ENCODE measurements at places on chromosomes 16 and 17.

- no peak for DNase-seq
Measured at GRCh38 chr17:20033415-20033814, 24.3 kb downstream of the SPECC1 start.

- no peak for DNase-seq
Measured at GRCh38 chr17:29140631-29141513, 39.3 kb downstream of the MYO18A start.

- DNase-seq, result no peak
Measured at GRCh38 chr17:31435581-31435980, 44.1 kb downstream of the RAB11FIP4 start.

GRCh38 chr17:33049781-33050414 is 58.3 kb downstream of the SPACA3 start:
- peak; percentile 77 for DNase-seq

DNA sequence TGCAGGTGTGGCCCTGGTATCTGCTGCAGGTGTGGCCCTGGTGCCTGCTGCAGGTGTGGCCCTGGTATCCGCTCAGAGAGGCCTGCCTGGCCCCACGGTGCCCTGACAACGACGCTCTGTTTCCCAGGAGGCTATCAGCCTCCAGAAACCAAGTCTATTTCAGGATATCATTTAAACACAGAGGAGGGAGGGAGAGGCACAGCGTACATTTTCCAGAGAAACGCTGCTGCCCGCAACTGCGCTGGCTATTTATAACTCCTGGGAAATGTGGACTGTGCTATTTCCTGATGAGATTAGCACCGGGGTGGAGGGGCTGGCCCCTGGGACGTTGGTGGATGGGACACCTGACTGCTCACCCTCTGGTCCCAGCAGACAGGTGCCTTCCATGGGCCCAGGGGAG is 22.5 kb downstream of the TIMM22 start:
- DNase-seq, result no peak

GRCh38 chr17:73422121-73422520 is 110.3 kb upstream of the CDC42EP4 start:
- DNase-seq, result no peak

GRCh38 chr16:77888871-77889270 is 100.5 kb downstream of the VAT1L start:
- DNase-seq, result no peak

DNA sequence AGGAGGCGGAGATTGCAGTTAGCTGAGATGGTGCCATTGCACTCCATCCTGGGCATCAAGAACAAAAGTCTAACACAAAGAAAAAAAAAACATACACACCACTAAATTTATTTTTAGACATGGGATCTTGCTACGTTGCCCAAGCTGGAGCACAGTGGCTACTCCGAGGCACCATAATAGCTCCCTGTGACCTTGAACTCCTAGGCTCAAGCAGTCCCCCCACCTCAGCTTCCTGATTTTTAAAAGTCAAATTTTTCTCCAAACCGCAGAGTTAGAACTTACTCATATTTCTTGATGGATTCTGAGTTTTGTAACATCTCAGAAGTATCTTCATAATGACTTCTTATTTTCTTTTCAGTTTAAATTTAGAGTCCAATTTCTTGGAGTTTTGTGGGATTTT is 3.4 kb downstream of the CMTM4 start:
- no peak for DNase-seq

DNA sequence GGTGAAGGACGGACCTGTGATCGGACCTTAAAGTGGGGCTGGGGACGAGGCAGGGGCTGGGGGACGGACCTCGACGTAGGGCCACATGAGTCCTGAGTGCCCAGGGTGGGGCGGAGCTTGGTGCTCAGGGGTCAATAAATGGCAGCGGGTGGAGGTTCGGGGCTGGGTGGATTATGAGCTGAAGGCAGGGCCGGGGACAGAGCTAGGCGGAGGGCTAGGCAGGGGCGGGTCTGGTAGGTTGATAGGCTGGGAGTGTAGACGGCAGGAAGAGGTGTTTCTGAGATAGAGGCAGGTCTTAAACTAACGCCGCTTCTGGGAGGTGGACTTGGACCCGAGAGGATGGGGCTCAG is 733 bp downstream of the CHRNB1 start:
- DNase-seq, result no peak

GRCh38 chr16:21071741-21072140 is 78.9 kb downstream of the DNAH3 start:
- DNase-seq, result no peak

- DNase-seq, result no peak
Measured at GRCh38 chr17:30253312-30253711, 17.8 kb upstream of the SLC6A4 start.

- peak; percentile 45 for DNase-seq
Measured at GRCh38 chr17:65027305-65027704, 29.2 kb downstream of the GNA13 start.

- DNase-seq, result peak; percentile 46
Measured at GRCh38 chr17:76866774-76867577, 1.2 kb upstream of the MGAT5B start.

DNA sequence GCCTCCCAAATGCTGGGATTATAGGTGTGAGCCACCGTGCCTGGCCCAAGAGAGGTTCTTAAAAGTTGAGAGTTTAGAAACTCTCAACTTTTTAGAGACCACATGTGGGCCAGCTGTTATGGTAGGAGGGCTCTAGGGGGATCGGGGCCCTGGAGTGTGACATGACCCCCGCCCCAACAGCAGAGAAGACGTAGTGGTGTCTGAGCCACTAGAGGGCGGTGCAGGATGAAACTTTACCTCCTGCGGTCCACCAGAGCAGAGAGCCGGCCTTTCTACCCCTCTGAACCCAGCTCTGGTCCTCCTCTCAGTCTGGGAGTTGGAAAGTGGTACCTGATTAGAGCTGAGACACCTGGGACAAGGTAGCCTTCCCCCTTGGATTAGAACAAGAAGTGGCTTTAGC is 7.4 kb downstream of the CDK5RAP3 start:
- peak; percentile 87 for DNase-seq

DNA sequence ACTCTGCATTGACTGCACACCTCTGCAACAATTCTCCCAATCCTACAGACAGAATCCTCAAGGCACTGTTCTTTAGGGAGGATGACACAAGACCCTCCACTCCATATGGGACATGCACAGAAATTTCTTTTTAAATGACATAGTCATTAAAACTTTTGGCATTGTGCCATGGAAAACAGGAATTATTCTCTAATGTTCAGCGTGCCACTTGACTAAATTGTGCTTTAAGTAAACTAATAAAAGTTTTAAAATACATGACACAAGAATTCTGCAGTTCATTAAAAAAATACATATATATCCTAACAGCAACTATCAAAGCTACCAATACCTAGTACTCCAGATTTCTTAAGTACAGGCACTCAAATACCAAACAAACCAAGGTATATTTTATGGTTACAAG is 16.0 kb downstream of the CEP112 start:
- DNase-seq, result no peak

DNA sequence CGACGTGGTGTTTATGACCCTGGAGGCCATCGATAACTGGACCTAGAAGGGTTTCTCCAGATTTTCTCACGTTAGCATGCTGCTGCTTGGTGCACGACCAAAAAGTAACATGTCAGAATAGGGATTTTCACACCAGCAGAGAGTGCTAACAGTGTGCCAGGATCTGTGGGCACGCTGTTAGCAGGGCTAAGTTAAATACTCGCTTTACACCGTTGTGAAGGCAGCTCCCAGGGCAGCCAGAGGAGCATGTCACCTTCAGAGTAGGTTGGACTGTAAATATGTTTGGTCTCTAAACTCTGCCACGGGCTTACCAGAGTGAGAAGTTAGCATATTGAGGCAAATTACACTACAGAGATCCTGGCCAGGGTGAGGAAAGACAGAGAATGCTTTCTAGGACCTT is 113.2 kb upstream of the TBX2 start:
- no peak for DNase-seq

- peak; percentile 24 for DNase-seq
Measured at GRCh38 chr16:77289331-77289809, 90.2 kb downstream of the SYCE1L start.

GRCh38 chr17:59671386-59671785 is 35.8 kb downstream of the PTRH2 start:
- no peak for DNase-seq

GRCh38 chr17:82875407-82875856 is 35.6 kb upstream of the ZNF750 start:
- no peak for DNase-seq

- no peak for DNase-seq
Measured at GRCh38 chr16:67258161-67258835, 9.5 kb downstream of the SLC9A5 start.

DNA sequence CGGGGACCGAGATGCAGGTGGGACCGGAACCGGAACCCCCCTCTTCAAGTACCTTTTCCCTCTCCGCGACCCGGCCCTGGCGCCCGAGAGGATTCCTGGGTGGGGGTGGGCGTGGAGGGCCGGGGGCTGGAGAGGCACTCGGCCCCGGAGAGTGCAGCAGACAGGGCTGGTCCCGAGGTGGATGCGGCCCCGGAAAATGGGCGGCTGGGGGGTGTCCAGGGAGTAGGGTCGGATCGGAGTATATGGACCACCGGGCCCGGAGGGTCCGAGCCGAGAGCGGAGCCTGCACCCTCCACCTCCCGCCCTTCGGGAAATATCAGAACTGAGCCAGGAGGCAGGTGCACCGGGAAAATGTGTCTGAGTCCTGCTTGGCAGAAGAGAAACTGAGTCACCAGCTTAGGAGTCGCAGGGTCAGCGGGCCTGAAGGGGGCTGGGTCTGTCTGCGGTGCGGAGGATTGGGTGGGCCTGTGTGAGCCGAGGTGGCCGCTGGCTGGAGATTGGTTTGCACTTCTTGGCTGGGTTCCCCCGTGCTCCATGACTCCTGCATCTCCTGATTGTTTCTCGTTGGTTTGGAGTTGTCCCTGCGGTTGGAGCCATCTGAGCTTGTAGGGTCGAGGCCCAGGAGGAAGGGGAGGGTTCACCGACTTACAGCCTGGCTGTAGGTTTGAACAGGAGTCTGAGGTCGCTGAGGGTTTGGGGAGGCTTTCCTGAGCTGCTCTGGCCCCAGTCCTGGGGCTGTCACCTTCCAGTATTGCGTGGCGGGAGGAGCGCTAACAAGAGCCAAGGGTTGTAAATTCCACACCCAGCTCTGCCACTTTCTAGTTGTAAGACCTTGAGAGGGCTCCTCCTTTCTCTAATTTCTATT is 518 bp downstream of the SH2B1 start:
- DNase-seq, result peak; percentile 49

DNA sequence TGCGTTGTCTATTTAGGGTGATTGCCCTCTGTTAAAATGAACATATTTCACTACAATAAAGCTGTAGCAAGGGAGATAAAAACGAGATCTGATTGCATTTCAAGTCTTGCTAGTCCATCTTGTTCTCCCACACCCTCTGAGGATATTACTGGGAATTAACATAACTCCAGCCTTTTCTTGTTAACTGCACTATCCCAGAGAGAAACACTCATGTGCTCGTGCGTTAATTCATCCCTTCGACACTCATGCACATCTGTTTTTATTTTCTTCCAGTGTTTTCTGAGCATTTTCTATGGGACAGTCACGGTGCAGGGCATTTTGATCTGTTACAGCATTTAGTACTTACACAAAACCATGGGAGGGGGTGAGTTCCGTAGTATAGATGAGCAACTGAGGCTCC is 202.1 kb downstream of the CYLD start:
- no peak for DNase-seq

- DNase-seq, result no peak
Measured at GRCh38 chr17:75901727-75902126, 3.0 kb downstream of the MRPL38 start.

GRCh38 chr17:60157487-60158040 is 7.8 kb downstream of the CA4 start:
- no peak for DNase-seq

- peak; percentile 20 for DNase-seq
Measured at GRCh38 chr17:65677932-65678331, 116.5 kb upstream of the AXIN2 start.

GRCh38 chr16:19127674-19128131 is 13.9 kb downstream of the ITPRIPL2 start:
- DNase-seq, result no peak

DNA sequence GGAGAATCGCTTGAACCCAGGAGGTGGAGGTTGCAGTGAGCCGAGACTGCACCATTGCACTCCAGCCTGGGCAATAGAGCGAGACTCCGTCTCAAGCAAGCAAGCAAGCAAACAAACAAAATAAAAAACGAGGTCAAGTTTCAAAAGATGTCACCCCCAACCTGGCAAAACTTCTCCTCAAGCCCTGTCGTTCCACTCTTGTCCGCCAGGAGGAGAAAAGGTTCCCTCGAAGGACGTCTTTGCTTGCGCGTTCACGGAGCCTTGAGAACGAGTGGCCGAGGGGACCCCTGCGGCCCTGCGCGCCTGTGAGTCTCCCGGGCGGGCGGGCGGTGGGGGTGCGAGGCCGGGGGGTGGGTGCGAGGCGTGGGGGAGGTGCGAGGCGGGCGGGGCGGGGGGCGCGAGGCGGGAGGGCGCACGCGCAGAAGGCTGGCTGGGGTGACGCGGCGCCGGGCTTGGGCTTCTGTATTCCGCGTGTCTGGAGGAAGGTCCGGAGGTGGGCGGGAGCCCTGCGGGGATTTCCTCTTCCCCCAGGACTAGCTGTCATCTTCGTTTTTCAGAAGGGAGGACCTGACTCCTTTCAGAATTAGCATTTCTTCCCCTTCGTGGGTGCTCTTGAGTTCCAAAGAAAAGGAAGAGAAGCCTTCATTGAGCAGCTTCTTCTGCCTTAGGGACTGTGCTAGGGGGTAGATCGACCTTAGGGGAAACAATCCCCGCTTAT is 3.7 kb downstream of the SLC52A1 start:
- DNase-seq, result peak; percentile 77

DNA sequence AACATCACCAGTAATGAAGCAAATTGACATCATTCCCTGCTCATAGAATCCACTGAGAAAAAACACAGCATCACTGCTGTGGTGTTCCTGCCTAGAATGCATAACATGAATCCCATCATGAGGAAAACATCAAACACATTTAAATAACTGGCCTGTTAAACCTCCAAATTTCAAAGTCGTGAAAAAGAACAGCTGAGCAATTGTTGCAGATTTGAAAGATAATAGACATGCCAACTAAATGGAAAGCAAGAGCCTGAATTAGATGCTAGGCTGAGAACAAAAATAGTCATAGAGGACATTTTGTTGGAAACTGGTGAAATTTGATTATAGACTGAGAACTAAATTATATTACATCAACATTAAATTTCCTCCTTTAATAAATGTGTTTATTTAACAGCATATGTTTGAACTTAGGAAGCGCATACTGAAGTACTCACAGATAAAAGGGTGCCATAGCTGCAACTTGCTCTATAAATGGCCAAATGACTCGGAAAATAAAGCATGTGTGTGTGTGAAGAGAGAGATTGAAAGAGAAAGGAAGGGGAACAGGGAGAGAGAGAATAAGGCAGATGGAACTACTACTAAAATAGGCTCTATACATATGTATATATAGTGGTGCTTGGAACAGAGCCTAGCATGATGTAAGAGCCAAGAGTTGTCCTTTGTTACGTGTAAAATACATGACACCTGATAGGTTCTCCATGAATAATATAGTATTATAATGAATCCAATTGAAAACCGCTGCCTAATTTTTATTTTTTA is 305.0 kb upstream of the MON1B start:
- no peak for DNase-seq

- peak; percentile 54 for DNase-seq
Measured at GRCh38 chr17:46194393-46195216, 1.4 kb upstream of the KANSL1 start.

GRCh38 chr17:28570716-28571360 is 486 bp downstream of the PIGS start:
- DNase-seq, result peak; percentile 30
